Right forelimb (tissue), 1 donor: ENCODE measurements at places on chromosomes 11 and 22.
A peak's percentile ranks its signal among the peaks of the same experiment; 100 is the strongest.

- no peak for DNase-seq
These were observed 390 bp upstream of the CKAP5 start for GRCh38 chr11:46846510-46846830.

- DNase-seq: peak; percentile 69
These were observed 140.2 kb upstream of the TIMP3 start for GRCh38 chr22:32661296-32661695.

- no peak for DNase-seq
These were observed 84.9 kb downstream of the ME3 start for GRCh38 chr11:86587264-86588193.

- no peak for DNase-seq
These were observed 3.4 kb downstream of the EMID1 start for GRCh38 chr22:29208879-29209623.

DNA sequence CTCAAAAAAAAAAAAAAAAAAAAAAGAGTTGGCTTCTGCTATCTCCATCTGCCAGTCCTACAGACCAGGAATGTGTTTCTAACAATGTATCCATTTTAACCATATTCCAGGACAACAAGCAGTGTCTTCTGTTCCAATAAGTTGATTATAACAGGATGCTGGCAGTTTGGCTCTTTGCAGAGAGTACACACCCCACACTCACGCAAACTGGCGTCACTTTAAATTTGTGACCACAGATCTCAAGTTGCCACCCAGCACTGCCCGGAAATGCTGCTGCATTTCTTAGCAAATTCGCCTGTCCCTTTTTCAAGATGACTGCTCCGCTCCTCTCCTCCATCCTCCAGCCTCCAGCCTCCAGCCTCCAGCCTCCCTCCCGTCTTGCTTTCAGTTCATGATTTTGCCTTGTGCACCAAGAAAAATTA lies 44.3 kb downstream of the SCGB1A1 start:
- DNase-seq: no peak
